ENCODE measurements at places on chromosomes 1 and 21. TPM values are rescaled to one million over a fixed set of nuclear protein-coding genes. Genes with fewer than 3 reads are reported as not detected.

The OR2T33 gene
- total RNA-seq = not detected

The GBP5 gene
- 0.15 TPM for total RNA-seq

The NPPB gene
- total RNA-seq = not detected

The CRYZL1 gene
- 27.3 TPM for total RNA-seq

The C1QA gene
- total RNA-seq = not detected

The MRPL39 gene
- 51.8 TPM for total RNA-seq

The SLC35F3 gene
- not detected for total RNA-seq

The FMO5 gene
- 0.76 TPM for total RNA-seq

The LHX4 gene
- not detected for total RNA-seq

The TPM3 gene
- 906 TPM for total RNA-seq

The SYDE2 gene
- total RNA-seq = 5.8 TPM

The SGIP1 gene
- 49.2 TPM for total RNA-seq

The HOOK1 gene
- not detected for total RNA-seq

The OR2T35 gene
- total RNA-seq = not detected

The OR2T10 gene
- not detected for total RNA-seq

The SPATA46 gene
- not detected for total RNA-seq

The NFASC gene
- 0.46 TPM for total RNA-seq

The REN gene
- not detected for total RNA-seq

The TDRD10 gene
- total RNA-seq = 3.2 TPM

The ZNF648 gene
- not detected for total RNA-seq

The SLAMF7 gene
- total RNA-seq = not detected

The DENND2D gene
- total RNA-seq = 2.3 TPM
